Kidney (tissue), 22 donors: ENCODE measurements at places on chromosomes 2 and 18. TPM values are rescaled to one million over a fixed set of nuclear protein-coding genes. Genes with fewer than 3 reads are reported as not detected.

The MATN3 gene
- total RNA-seq = 5.0 TPM

The MRPS5 gene
- 53.1 TPM for total RNA-seq

The NIF3L1 gene
- 24.6 TPM for total RNA-seq

The SPATA3 gene
- not detected for total RNA-seq

The GALR1 gene
- total RNA-seq = 0.06 TPM

The TTN gene
- 3.6 TPM for total RNA-seq

The DTNA gene
- total RNA-seq = 22.3 TPM

The CTAGE1 gene
- total RNA-seq = not detected

The LIMS3 gene
- total RNA-seq = 1.5 TPM

The KCNG3 gene
- 0.88 TPM for total RNA-seq

The RRM2 gene
- total RNA-seq = 5.5 TPM

The SOCS6 gene
- total RNA-seq = 18.7 TPM

The DSC2 gene
- total RNA-seq = 19.8 TPM

The MAP4K3 gene
- total RNA-seq = 39.5 TPM

The NAGK gene
- total RNA-seq = 113 TPM

The MERTK gene
- 32.2 TPM for total RNA-seq

The C18orf32 gene
- total RNA-seq = 58.6 TPM

The UCN gene
- 1.4 TPM for total RNA-seq

The LDLRAD4 gene
- 42.3 TPM for total RNA-seq

The TCF23 gene
- 0.38 TPM for total RNA-seq

The MYO5B gene
- total RNA-seq = 43.8 TPM

The PKDCC gene
- total RNA-seq = 52.2 TPM

The PER2 gene
- 28.4 TPM for total RNA-seq

The STPG4 gene
- not detected for total RNA-seq

The CACNB4 gene
- total RNA-seq = 2.2 TPM

The GTF2A1L gene
- 0.76 TPM for total RNA-seq

The NTSR2 gene
- total RNA-seq = not detected

The IL1R1 gene
- total RNA-seq = 95.9 TPM

The RHBDD1 gene
- total RNA-seq = 49.9 TPM

The DAW1 gene
- total RNA-seq = 1.7 TPM

The AAMP gene
- total RNA-seq = 70.1 TPM

The CPO gene
- total RNA-seq = 0.41 TPM

The CENPA gene
- total RNA-seq = 0.63 TPM

The RBM44 gene
- total RNA-seq = 0.72 TPM

The HYCC2 gene
- total RNA-seq = 30.1 TPM

The IL1RL2 gene
- total RNA-seq = 1.4 TPM

The VWA3B gene
- total RNA-seq = 0.35 TPM

The IL36B gene
- not detected for total RNA-seq

The EML6 gene
- total RNA-seq = 3.1 TPM

The NOP58 gene
- total RNA-seq = 57.1 TPM

The HNRNPA3 gene
- 173 TPM for total RNA-seq

The MDH1B gene
- 8.1 TPM for total RNA-seq

The MRO gene
- 2.9 TPM for total RNA-seq

The HMSD gene
- 1.4 TPM for total RNA-seq

The MC2R gene
- not detected for total RNA-seq

The DNAJC5G gene
- not detected for total RNA-seq

The FOXI3 gene
- total RNA-seq = not detected
